ENCODE measurements at places on chromosomes 1 and 21. TPM values are rescaled to one million over a fixed set of nuclear protein-coding genes. Genes with fewer than 3 reads are reported as not detected.

Gene RAD54L
- total RNA-seq, result 7.3 TPM

- H3K27ac ChIP-seq, result no peak overlapping the region
- H3K4me1 ChIP-seq, result peaks cover 19% of the 10 kb centered on the region
- H3K27me3 ChIP-seq, result no peaks in the 10 kb centered on the region
- no peak overlapping the region for H3K4me3 ChIP-seq
These were observed 183.3 kb upstream of the JUN start for GRCh38 chr1:58966917-58967740.

GRCh38 chr1:235873045-235873444 lies 6.3 kb upstream of the LYST start:
- no peaks in the 10 kb centered on the region for H3K27me3 ChIP-seq
- no peaks in the 10 kb centered on the region for H3K4me1 ChIP-seq
- DNase-seq, result no peak
- no peaks in the 10 kb centered on the region for H3K36me3 ChIP-seq
- H3K4me3 ChIP-seq, result no peak overlapping the region

Gene SEMA4A
- 25.4 TPM for total RNA-seq

DNA sequence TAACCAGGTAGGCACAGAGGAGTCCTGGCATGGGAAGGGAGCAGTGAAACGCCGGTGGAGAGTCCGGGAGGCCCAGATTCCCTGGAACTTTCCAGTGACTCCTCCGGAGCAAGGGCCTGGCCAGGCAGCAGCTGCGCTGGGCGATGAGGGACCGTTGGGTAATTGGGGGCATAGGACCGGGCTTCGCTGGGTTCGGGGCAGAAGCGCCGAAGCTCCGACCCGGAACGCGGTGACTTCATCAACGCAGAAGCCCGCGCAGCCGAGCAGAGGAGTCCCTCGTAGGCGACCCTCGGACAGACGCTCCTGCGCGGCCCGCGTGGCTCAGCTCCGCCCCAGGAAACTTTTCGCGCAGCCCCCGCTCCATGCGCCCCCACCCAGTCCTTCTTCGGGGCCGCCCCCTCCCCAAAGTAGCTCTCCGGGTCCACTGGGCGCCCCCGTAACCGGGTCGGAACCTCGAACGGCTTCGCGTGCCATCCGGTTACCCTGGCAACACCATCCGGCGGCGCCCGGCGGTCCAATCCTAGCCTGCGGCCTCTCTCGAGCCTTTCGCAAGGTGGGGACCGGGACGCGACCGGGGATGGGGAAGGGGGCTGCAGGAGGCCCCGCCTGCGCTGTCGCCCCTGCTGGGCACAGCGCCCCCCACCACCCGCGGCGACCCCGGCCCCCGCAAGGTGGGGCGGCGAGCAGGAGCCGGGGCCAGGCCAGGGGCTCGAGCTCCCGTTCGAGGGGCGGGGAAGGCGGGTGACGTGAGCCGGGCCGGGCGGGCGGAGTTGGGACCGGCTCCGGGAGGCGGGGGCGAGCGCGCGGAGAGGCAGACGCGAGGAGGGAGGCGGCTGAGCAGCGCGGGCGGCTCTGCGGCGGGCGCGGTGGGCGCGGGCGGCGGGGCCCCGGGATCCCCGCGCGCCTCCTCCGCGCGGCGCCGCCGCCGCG lies at the start of gene AJAP1:
Gene AJAP1, plus strand, starts transcription at position 814 of the 930 bp plus-strand sequence. CDS start 817 bp downstream, outside the sequence.
- no peak within 1 kb of the TSS for H3K4me3 ChIP-seq
- peaks cover 96% of the 10 kb centered on the region for H3K27me3 ChIP-seq
- peaks cover 8% of the 10 kb centered on the region for H3K4me1 ChIP-seq

- H3K4me3 ChIP-seq, result no peak overlapping the region
- H3K27ac ChIP-seq, result no peak overlapping the region
- no peaks in the 10 kb centered on the region for H3K36me3 ChIP-seq
- H3K4me1 ChIP-seq, result no peaks in the 10 kb centered on the region
- DNase-seq, result no peak
These were observed 57.5 kb upstream of the GUCA2A start for GRCh38 chr1:42221952-42222606.

DNA sequence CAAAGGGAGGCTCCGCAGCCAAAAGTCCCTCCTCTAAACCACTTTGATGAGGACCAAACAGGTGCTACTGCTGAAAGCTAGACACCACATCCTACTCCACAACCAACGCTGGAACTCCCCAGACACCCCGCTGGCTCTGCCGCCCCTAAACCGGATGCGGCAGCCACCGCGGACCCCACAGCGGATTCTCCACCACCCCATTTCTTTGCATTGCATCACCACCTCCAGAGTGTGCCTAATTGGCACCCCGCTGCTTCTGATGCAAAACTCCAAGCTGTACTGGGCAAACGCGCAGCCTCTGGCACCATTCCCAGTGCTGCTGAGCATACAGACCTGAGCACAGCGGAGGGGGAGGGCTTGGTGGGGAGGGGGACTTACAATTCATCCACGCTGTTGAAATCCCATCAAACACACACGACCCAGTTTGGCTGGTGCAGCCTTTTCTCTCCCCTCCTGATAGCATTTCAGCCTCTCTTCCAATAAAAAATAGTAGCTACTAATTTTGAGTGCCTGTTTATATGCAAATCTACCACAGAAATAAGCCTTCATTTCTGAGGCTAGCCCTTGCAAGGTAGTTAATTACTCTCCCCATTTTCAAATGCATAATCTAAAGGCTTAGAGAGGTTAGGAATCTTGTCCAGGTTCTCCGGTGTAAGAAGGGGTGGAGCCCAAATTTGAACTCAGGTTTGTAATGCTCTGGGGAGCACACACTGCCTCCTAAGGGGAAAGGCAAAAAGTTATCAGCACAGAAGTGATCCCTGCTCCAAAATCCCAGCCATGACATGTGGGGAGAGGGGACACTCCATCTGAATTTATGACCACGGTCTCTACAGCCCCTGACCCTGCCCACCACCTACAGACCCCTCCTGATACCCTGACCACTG lies 12.2 kb upstream of the RGS16 start:
- H3K27ac ChIP-seq, result peak overlapping the region; percentile 92
- H3K36me3 ChIP-seq, result no peaks in the 10 kb centered on the region
- H3K4me1 ChIP-seq, result peaks cover 41% of the 10 kb centered on the region

DNA sequence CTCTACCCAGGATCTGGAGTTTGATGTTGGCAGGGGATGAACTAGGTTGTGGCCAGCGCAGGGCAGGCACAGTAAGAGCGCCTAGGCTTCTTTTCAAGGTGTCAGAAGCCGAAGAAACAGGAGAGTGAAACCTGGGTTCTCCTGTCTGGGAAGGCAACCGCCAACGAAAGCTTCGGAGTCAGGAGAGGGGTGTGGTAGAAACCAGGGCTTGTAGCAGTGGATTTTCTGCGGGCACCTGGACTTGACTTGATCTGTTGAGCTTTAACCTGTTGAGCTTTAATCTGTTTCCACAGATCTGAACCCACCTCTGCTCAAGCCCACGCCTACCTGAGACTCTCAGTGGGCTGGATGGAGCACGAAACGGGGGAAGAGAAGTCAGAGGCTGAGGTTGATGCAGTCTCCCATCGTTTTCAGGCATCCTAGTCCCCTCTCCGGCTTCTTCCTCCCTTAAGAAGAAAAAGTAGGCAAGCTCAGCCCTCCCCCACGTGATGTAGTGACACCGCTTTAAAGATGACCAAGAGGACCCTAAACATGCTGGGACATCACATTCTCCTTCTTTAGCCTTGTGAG lies 9.3 kb downstream of the HLX start:
- no peak overlapping the region for H3K27ac ChIP-seq
- peaks cover 34% of the 10 kb centered on the region for H3K36me3 ChIP-seq
- H3K4me3 ChIP-seq, result no peak overlapping the region
- no peak for DNase-seq
- H3K27me3 ChIP-seq, result peaks cover 75% of the 10 kb centered on the region

DNA sequence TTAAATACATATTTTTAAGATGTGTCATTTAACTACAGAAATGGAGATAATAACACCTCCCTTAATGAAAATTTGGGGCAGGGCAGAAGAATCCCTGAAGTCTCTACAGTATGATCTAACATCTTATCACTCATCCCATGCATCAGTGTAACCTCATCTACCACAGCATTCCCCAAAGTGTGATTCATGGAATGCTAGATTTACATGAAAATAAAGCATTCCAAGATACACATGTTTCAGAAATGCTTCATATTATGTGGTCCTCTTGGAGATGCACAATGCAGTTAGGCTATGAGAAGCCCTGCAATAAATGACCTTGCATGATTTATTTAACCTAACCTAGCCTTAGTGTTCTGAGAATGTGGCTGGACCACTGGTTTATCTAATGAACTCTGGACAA lies 166.9 kb upstream of the SYT6 start:
- H3K27ac ChIP-seq, result no peak overlapping the region
- no peaks in the 10 kb centered on the region for H3K4me1 ChIP-seq
- H3K27me3 ChIP-seq, result no peaks in the 10 kb centered on the region
- H3K4me3 ChIP-seq, result no peak overlapping the region
- no peaks in the 10 kb centered on the region for H3K36me3 ChIP-seq

DNA sequence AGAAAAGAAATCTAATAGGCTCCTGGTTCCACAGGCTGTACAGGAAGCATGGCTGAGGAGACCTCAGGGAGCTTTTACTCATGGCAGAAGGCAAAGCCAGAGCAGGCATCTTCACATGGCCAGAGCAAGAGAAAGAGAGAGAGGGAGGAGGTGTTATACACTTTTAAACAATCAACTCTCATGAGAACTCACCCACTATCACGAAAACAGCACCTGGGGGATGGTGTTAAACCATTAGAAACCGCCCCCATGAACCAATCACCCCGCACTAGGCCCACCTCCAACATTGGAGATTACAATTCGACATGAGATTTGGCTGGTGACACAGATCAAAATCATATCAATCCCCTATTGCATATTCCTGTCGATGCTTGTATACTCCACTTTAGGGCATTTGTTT lies 93.5 kb downstream of the MRPL39 start:
- H3K27ac ChIP-seq, result no peak overlapping the region
- H3K4me3 ChIP-seq, result no peak overlapping the region
- no peaks in the 10 kb centered on the region for H3K27me3 ChIP-seq
- no peaks in the 10 kb centered on the region for H3K4me1 ChIP-seq
- H3K36me3 ChIP-seq, result no peaks in the 10 kb centered on the region

DNA sequence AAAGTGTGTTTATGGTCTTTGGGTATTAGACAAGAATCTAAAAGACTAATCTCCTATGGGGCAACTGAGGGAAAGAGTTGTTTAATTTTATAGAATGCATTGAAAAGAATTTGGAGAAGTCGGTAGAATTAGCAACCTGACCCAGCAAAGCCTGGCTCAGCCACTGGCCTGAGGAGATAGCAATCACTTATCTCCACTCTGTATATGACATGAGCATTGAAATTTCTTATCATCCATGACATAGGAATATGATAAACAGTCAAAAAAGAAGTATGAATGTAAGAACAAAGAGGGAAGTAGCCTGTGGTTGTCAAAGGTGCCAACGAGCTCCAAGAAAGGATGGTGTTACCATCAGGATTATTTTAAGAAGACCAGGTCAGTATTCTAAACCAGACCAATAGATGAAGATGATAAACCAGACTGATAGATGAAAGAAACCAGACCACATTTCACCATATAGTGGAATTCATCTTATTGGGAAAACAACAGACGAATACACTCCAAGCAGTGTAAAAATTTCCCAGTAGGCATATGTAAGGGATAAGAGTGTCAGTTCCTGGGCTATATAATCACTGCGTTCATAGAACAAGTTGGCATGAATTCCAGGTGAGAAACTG lies 35.7 kb downstream of the ASTN1 start:
- H3K4me3 ChIP-seq, result no peak overlapping the region
- no peak for DNase-seq
- no peaks in the 10 kb centered on the region for H3K4me1 ChIP-seq
- no peak overlapping the region for H3K27ac ChIP-seq
- no peaks in the 10 kb centered on the region for H3K27me3 ChIP-seq

- peak overlapping the region; percentile 98 for H3K27ac ChIP-seq
- no peak for DNase-seq
- no peaks in the 10 kb centered on the region for H3K27me3 ChIP-seq
- no peaks in the 10 kb centered on the region for H3K36me3 ChIP-seq
- H3K4me1 ChIP-seq, result peaks cover 42% of the 10 kb centered on the region
These were observed 1.3 kb upstream of the MPC2 start for GRCh38 chr1:167938080-167938636.

Gene CD5L
- 2.2 TPM for total RNA-seq

Gene NR1I3
- not detected for total RNA-seq

- no peaks in the 10 kb centered on the region for H3K36me3 ChIP-seq
- peak; percentile 51 for DNase-seq
These were observed 55.3 kb downstream of the ETS2 start for GRCh38 chr21:38861056-38861455.

DNA sequence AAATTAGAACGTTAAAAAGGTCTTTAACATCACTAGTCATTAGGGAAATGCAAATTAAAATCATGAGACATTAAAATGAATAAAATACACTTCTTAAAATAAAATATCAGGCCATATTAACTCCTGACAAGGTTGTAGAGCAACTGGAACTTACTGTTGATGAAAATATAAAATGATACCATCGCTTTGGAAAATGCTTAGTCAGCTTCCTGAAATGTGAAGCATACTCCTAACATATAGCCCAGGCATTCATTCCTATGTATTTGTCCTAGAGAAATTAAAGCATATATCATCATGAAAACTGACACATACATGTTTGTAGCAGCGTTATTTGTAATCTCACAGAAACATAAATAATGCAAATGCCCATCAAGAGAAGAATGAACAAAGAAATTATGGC lies 211.5 kb upstream of the CHRM3 start:
- H3K4me3 ChIP-seq, result no peak overlapping the region
- no peaks in the 10 kb centered on the region for H3K4me1 ChIP-seq
- no peak overlapping the region for H3K27ac ChIP-seq

Gene OR6N1
- 0.26 TPM for total RNA-seq

GRCh38 chr1:37926038-37926924 lies 20.6 kb downstream of the INPP5B start:
- H3K4me3 ChIP-seq, result no peak overlapping the region
- H3K27me3 ChIP-seq, result no peaks in the 10 kb centered on the region
- no peak overlapping the region for H3K27ac ChIP-seq
- H3K4me1 ChIP-seq, result peaks cover 7% of the 10 kb centered on the region

GRCh38 chr1:245986404-245987218 lies 520.5 kb downstream of the SMYD3 start:
- H3K27ac ChIP-seq, result peak overlapping the region; percentile 33
- H3K36me3 ChIP-seq, result no peaks in the 10 kb centered on the region
- no peak for DNase-seq
- peaks cover 9% of the 10 kb centered on the region for H3K4me1 ChIP-seq
- no peaks in the 10 kb centered on the region for H3K27me3 ChIP-seq

- H3K36me3 ChIP-seq, result no peaks in the 10 kb centered on the region
- H3K4me1 ChIP-seq, result no peaks in the 10 kb centered on the region
- H3K4me3 ChIP-seq, result no peak overlapping the region
- no peak for DNase-seq
These were observed 626.9 kb upstream of the ADGRL4 start for GRCh38 chr1:79633456-79633855.

- peak; percentile 79 for DNase-seq
- H3K27ac ChIP-seq, result no peak within 1 kb of the TSS
- H3K27me3 ChIP-seq, result peaks cover 100% of the 10 kb centered on the region
- H3K4me3 ChIP-seq, result peak within 1 kb of the TSS; percentile 26
These were observed at the start of gene SIM2 for GRCh38 chr21:36698981-36699545. TSS of gene SIM2 (plus strand) at chr21:36699115. CDS start at chr21:36699747, 632 bp downstream.
